ENCODE measurements at places on chromosomes 16 and 17.
A peak's percentile ranks its signal among the peaks of the same experiment; 100 is the strongest.

DNA sequence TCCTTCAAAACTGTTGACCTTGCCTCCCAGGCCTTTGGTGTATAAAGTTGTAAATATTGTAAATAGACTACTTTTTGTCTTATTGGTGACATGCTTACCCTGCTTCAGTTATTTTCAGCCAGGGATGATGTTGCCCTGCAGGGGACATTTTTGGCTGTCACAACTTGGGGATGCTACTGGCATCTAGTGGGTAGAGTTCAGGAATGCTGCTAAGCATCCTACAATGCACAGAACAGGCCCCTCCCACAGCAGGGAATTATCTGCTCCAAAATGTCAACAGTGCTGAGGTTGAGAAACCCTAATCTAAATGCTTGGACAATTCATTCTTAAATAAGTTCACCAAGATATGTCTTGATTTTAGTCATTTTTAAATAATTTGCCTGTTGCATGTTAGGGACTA is 459.8 kb downstream of the PMP22 start:
- no peak for DNase-seq

- no peak for DNase-seq
Measured at GRCh38 chr16:80631581-80631980, 90.8 kb downstream of the DYNLRB2 start.

DNA sequence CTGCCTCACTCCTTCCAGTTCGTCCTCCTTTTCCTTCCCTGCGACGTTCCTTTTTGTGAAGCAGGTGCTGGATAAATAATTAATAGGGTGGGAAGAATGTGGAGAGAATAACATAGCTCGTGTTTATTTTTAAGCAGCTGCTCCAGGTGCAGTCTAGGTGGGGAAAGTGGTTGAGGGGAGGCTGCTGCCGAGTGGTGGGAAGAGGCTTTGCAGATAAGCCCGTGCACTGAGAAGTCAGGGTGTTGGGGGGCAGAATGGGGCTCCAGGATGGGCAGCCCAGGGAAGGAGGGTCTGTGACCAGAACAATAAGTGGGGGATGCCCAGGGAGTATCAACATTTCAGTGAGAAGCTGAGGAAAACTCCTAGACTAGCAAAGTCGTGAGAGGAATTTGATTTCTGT is 300.5 kb downstream of the CPPED1 start:
- no peak for DNase-seq

GRCh38 chr17:74493331-74493833 is 26.9 kb downstream of the CD300A start:
- DNase-seq: peak; percentile 59

GRCh38 chr17:7218166-7218565 is 1.5 kb downstream of the DLG4 start:
- DNase-seq: no peak

- no peak for DNase-seq
Measured at GRCh38 chr17:17518014-17518413, 21.8 kb upstream of the RASD1 start.

GRCh38 chr17:74568106-74568873 is 981 bp upstream of the CD300H start:
- no peak for DNase-seq

GRCh38 chr17:34980681-34981537 is 597 bp downstream of the LIG3 start:
- no peak for DNase-seq

DNA sequence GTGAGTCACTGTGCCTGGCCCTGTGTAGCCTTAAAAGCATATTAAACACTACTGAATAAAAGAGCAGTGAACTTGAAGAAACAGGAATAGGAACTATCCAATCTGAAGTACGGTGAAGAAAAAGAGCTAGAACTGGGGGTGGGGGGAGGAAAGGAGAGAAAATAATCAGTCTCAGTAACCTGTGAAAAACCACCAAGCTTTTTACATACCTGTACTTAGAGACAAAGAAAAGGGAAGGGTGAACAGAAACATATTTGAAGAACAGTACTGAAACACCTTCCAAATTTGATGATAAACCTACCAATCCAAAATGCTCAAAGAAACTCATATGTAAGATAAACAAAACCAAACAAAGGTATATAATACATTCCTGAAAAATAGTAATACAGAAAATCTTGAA is 77.5 kb downstream of the USP32 start:
- DNase-seq: no peak

DNA sequence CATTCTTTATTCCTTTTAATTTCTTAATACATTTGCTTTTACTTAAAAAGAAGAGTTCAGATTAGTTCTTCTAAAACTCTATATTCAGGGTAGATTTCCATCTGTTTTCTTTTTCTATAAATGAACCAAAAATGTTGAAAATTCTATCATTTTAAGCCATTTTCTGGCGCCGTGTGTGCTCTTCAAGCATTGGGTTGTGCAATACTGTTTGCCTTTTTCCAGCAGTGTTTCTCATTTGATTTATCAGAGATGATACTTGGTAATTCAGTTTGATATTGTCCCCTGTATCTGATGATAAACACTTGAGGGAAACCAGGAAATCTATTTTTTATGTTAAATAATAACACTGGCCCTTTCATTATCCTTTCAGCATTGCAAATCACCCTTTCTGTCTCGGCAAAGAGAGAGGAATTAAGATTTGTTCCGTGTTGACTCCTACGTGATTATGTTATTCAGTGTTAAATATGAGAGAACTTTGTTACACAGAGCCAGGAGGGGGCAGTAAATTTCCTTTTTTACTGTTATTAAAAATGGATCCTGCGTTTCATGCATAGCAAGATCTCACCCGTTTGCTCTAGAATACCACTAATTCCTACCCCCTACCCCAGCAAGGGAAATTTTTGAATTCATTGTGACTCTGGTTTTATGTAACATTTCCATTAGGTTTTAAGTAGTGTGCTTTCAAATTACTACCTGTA is 606.9 kb upstream of the RBFOX1 start:
- no peak for DNase-seq

- DNase-seq: no peak
Measured at GRCh38 chr16:89406277-89406888, 84.0 kb downstream of the ANKRD11 start.

DNA sequence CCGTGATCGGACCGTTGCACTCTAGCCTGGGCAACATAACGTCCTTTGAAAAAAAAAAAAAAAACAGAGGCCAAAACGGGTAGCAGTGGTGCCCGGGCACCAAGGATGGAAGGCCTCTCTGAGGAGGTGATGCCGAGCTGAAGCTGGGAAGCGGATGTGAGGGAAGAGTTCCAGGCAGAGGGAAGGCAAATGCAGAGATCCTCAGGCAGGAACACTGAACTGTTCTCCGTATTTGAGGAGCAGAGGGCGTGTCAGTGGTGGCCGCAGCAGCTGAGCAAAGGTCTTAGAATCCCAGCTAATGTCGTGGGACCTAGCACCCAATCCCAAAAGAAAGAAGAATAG is 656 bp upstream of the KCTD13 start:
- no peak for DNase-seq

GRCh38 chr17:81091774-81092517 is 57.0 kb downstream of the BAIAP2 start:
- no peak for DNase-seq

- no peak for DNase-seq
Measured at GRCh38 chr16:2481676-2482075, 6.7 kb downstream of the TBC1D24 start.

DNA sequence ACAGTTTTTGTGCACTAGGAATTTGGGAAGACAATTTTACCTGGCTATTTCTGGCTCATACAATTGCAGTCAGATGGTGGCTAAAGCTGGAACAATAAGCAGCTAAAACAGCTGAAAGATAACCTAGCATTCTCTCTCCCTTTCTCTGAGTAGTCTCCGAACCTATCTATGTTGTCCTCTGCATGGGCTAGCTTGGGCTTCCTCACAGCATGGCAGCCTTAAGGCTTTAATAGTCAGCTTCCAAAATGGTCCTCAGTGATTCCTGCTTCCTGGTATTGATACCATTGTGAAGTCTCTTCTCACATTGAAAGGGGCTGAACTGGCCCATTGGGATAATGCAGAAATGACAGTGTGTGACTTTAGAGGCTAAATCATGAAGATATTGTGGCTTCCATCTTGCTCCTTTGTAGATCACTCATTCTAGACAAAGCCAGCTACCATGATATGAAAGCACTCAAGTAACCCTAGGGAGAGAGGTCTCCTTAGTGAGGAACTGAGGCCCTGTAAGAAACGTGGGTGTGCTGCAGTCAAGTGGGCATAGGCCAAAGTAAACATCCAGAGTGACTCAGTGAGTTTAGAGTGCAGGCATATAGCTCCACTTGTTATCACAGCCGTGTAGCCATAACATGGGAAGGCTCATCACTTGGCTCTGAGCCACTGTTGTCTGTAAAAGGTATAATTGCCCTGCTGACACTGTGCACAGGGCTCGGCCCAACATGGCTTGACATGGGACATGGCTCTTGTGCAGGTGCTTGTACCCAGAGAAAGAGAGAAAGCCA is 5.5 kb upstream of the VKORC1 start:
- no peak for DNase-seq

DNA sequence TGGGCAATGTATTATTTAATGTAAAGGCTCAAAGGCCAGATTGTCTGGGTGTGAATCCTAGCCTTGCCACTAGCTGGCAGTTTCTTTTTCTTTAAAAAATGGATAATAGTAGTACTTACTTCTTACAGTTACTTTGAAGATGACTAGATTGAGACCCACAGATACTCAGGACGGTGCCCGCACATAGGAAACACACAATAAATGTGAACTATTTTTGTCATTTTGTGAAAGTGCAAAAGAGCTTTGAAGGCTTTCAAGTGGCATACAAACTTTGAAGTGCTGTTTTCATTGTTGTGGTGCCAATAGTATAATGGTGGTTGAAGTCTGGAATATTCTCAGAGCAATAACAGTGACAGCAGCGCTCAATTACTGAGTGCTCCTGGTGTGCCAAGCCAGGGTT is 63.6 kb downstream of the OTOA start:
- no peak for DNase-seq

- no peak for DNase-seq
Measured at GRCh38 chr17:69434164-69434579, 19.7 kb downstream of the MAP2K6 start.

DNA sequence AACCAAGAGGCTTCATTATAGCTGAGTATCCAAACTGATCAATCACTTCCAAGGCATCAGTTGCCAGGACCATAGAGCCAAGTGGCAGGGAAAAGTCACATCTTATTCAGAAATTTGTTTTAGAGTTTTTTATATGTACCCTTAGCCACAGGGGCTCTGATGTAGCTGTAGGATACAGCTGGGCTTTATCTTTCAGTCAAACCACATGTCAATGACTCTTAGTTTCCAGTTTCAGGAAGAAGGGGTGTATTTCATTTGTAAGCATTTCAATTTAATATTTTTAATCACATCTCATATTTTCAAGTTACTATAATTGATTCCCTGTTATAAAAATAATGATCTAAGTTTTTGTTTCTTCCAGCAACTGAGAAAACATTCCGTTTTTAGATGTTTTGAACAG is 2.9 kb upstream of the FLCN start:
- DNase-seq: no peak

DNA sequence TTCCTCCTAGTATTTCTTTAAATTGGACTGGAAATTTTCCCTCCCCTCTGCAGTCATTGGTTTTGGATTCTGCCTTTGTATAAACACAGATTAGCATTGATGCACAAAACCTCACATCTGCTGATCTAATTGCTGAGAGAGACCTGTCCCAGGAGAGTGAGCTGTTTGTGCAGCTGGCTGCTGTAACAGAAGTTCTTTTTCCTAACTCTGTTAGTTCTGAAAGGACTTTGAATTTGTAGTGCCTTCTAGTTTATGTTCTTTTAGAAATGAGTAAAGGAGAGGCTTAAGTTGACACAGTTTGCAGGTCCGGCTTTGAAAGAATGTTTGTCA is 45.2 kb upstream of the KPNB1 start:
- no peak for DNase-seq

Measured in left renal pelvis (tissue), 4 donors.